ENCODE measurements at places on chromosomes 5 and 9.

DNA sequence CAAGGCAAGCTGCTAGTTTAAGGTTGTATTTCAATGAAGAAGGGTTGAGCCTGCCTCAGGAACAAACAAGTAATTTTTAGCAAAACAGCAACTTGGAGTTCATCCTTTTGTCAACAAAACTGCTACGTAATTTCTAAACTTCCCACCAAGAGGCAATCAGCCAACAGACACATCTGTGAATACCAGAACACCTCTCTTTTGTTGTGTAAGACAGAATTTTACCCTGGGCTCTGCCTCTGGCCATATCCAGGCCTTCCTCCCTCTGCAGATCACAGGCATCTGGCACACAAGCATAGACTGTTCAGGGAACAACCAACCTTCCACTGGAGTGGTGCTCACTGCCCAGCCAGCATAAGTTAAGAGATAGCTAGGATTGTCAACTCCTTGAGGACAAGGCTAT lies 409.0 kb downstream of the SPOCK1 start:
- DNase-seq = no peak

DNA sequence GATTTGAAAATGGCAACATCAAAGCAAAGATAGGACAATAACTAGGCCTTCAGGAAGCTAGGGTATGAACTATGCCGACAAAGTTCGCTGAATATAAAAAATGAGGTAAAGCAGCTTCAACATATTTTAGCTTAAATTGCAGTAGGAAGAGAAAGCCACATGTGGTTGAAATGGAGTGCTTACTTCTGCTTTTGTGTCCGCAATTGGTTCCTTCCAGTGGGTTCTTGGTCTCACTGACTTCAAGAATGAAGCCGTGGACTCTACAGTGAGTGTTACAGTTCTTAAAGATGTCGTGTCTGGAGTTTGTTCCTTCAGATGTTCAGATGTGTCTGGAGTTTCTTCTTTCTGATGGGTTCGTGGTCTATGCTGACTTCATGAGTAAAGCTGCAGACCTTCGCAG lies 95.2 kb downstream of the APTX start:
- no peak for DNase-seq

DNA sequence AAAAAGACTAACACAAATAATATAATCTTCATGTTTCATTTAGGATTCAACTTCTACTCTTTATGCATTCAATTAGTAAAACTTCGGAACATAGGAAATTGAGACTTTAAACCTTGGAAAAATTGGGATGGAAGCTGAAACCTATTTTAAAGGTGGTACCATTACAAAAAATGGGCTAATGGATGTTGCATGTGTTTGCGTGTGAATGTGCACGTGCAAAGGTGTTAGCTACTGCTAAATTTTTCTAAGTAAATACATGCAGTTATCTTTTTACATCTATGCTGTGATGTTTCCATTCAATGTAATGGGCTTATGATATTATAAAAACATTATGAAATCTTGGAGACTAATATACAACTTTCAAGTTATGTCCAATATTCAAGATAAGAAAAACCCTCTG lies 134.8 kb downstream of the CDH10 start:
- DNase-seq = no peak

GRCh38 chr9:4822057-4822456 lies 29.3 kb downstream of the RCL1 start:
- no peak for DNase-seq

DNA sequence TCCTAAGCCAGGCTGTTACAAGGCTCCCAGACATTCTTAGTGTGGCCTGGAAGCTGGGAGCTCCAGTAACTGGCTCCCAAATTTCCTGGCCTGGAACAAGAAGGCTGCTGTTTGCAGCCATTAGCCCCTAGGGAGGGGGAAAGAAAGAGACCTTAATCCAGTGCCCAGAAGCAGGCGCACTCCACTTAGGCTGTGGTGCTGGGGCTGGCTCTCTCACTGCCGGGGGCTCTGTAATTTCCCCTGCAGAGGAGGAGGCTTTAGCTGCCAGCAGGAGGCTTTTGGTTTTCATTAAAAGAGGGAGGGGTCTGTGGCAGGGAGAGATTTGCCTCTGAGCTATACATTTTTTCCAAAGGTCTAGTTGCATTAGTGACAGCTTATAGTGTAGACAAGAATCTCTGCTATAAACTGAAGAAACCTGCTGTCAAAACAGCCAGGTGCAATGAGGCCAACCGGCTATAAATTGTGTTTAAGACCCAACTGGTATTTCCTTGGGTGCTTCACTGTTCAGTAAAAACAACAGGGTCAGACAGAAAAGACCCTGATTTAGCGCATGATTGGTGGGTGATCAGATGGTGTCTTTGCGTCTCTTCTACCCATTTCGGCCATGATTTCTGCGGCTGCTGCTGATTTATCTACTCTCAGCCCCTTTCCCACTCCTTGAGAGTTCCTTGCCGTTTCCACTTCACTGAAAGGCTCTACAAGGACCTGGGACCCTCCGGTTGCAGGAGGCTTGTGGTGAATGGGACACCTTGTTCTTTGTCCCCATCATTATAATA lies 254.6 kb downstream of the AOPEP start:
- DNase-seq = no peak

DNA sequence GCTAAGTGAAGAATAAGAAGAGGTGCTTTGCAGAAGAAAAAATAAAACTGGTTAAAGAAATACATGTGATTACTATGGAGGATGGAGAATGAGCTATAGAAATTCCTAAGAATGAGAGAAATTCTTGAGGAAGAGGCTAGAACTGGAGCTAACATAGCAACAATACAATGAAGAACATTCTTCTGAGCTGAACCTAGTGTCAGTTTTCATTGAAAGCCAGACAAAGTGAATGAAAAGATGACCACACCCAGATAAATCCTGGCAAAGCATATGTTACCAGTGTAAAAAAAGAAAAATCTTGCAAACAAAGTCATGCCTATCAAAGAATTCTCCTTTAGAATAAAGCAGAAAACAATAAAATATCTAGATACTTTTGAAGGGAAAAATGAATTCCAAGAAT lies 39.6 kb downstream of the SGCD start:
- no peak for DNase-seq

GRCh38 chr5:135296900-135297816 lies 101.9 kb downstream of the MACROH2A1 start:
- no peak for DNase-seq

DNA sequence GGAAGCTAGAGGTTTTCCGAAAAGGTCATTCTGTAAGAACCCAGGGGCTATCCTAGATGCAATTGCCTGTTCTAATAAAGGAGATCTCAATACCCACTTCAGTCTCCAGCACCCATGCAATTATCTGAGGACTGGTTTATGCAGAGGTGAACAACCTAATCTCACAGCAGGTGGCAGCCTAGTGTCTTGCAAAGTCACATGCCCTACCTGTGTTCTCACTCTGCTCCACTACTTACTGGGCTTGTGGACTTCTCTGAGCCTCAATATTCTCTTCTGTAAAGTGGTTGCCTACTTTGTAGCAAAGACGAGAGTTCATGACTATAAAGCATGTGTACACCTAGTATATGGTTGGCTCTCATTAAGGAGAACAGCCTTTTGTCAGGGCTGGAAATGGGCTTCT lies 21.0 kb upstream of the ALDH1B1 start:
- DNase-seq = peak; percentile 55

- no peak for DNase-seq
These were observed 7.7 kb upstream of the HK3 start for GRCh38 chr5:176906796-176907195.

DNA sequence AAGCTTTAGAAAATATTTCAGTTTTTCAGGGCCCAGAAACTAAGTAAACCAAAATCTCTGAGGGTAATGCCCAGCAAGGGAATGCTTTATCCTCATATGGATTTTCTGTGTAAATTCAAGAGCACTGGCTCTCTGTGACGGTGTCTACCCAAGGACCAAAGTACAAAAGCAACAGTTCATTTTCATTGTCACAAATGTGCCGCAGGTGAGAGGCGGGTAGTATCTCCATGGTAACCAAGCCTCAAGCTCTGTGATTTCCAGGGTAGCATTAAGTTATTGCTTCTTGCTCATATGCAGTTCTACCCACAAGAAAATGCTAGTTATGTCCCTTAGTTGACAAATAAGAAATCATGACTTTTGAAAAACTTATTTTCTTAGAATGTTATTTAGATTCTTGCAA lies 164.3 kb downstream of the MTRR start:
- DNase-seq = no peak

- DNase-seq = no peak
These were observed 171.6 kb downstream of the FAM174A start for GRCh38 chr5:100706776-100707175.

GRCh38 chr5:150567031-150567717 lies 59.2 kb downstream of the NDST1 start:
- no peak for DNase-seq

DNA sequence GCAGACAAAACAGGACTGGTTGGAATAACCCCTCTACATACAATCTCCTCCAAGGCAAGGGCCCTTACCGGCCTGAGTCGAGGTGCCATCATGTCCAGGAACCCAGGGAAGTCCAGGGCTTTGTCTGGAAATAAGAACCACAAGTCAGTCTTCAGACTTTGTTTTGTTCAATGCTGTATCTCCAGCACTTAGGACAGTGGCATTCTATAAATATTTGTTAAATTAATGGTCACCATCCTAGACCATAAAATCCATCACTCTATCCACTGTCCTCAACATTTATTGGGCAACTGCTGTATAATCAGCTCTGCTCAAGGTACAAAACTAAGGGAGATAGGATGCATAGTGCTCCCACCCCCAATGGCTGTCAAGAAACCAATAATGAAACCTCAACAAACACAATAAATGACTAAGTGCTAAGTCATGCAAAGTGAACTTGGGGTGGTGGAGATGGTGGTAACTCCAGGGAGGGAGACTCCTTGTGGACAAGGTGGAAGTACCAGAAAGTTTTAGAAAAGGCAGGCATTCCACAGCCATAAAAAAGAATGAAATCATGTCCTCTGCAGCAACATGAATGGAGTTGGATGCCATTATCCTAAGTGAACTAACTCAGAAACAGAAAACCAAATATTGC lies 5.0 kb downstream of the RELL2 start:
- peak; percentile 31 for DNase-seq

DNA sequence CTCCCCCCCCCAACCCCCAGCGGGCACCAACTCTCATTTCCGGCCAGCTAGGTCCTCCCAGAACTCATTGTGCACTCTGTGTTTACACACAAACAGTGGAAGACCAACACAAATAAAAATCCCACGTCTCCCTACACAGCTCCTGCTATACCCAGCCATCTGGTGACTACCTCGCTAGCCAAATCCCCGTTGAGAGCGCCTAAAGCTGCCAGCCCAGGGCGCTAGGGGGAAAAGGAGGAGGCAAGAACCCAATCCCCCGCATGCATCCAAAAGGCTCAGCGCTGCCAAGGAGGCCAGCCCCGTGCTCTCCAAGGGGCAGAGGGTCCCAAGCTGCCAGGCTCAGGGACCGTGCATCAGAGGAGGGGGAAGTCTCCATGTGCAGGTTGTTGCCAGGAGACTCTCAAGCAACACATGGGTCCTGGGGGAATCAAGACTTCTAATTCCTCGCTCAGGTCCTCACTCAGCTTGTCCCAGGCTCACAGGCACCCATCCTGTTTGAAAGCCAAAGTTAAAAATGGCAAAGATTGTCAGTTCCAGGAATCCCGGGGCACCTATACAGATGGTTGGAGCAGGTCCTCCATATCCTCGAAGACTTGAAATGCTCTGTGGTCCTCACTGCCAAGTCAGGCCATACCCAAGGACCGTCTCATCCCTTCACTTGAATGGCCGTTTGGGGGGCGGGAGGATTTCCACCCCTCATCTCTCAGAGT lies 2.7 kb downstream of the ASTN2 start:
- DNase-seq = no peak

DNA sequence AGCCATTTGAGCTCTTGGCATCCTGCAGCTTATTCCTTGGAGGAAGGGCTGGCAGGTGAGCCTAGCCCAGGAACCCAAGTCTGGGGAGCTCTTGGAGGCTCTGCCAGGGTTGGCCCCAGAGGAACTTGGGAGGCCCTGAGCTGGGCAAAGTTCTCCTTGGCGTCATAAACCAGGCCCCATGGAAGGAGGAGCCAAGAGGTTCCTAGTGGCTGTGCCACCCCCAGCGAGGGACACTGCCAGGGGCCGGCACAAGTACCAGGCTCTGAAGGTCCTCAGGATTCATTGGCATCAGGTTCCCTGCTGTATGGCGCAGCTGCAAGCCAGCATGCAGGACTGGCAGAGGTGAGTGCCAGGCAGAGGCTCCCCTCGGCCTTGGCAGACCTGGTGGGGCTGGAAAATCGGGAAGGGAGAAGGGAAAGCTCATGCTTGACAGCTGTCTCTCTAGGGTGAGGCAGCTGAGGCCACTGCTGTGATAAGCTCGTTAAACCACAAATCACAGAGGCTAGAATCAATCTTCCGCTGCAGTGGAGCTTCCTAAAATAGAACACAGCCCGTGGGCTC lies 54.6 kb upstream of the SYNPO start:
- no peak for DNase-seq

- no peak for DNase-seq
These were observed 87.2 kb downstream of the ATPSCKMT start for GRCh38 chr5:10162468-10162867.

- DNase-seq = no peak
These were observed 16.0 kb upstream of the IL33 start for GRCh38 chr9:6199596-6199995.

DNA sequence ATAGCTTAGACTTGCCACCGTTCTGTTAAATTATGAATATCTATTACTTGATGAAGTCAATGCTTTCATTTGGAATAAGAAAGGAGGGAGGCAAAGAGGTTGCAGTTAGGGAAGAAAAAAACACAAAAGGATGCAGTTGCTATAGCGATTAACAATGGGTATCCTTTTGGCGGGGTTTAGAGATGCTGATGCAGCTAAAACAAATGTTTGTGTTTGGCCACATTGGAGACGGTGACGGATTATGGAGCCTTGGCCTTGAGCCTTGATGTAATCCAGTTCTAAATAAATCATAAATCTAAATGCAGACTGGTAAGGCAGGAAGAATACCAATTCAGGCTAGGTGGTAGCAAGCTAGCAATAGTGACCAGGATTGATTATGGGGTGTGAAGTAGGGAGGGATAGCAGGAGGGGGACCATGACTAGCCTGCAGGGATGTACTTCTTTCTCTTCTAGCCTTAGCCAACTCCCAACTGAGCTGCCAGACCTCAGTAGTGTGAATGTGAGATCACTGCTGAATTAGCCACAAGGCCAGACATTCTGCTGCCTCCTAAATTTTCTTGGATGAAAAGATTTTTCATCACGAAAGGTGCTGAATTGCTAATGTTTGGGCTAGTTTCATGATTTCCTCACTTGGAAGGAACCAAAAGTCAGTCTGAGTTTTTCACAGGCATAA lies 160.3 kb downstream of the TLR4 start:
- no peak for DNase-seq

- no peak for DNase-seq
These were observed 176.4 kb downstream of the AUH start for GRCh38 chr9:91185193-91185886.

DNA sequence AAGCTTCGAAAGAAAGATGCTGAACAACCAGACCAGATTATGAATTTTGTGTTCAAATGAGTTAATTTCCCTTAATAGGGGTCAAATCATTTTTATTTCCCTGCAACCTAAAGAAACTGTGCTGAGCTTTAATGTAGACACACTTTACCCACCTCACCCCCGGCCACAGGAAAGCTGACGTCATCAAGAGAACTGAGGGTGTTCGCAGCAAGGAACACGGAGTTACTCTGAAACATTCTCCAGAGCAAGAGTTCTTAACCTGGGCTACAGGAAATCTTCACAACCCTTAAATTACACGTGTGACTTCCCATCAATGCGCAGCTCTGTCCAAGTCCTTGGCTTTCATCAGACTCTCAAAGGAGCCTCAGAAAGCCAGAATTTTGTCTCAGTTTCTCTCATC lies 116.3 kb downstream of the COL23A1 start:
- DNase-seq = no peak
